ENCODE measurements at places on chromosomes 13 and 19. TPM values are rescaled to one million over a fixed set of nuclear protein-coding genes. Genes with fewer than 3 reads are reported as not detected.

The PSG7 gene
- total RNA-seq: not detected

The ADPRHL1 gene
- total RNA-seq: 0.33 TPM

The LILRB3 gene
- not detected for total RNA-seq

The PSG3 gene
- total RNA-seq: not detected

The CADM4 gene
- total RNA-seq: 8.4 TPM

The SIGLECL1 gene
- not detected for total RNA-seq

The CD70 gene
- total RNA-seq: 0.73 TPM

The SERPINE3 gene
- total RNA-seq: not detected

The IFI30 gene
- not detected for total RNA-seq

The HSPB6 gene
- 1.9 TPM for total RNA-seq

The PALM3 gene
- total RNA-seq: not detected

The CACNG6 gene
- total RNA-seq: not detected

The NTN5 gene
- total RNA-seq: under 0.01 TPM

The PALM gene
- 12.7 TPM for total RNA-seq

The NTF4 gene
- not detected for total RNA-seq

The MADCAM1 gene
- total RNA-seq: 0.33 TPM

The TMC4 gene
- total RNA-seq: 0.36 TPM

The CYP2B6 gene
- total RNA-seq: not detected

The KLK14 gene
- 0.33 TPM for total RNA-seq

The ZNF433 gene
- 3.8 TPM for total RNA-seq

The COX7A1 gene
- not detected for total RNA-seq

The ZNF534 gene
- total RNA-seq: not detected

The C19orf38 gene
- total RNA-seq: under 0.01 TPM
